GDM1 (cell line): ENCODE measurements at places on chromosomes 2 and 18.

DNA sequence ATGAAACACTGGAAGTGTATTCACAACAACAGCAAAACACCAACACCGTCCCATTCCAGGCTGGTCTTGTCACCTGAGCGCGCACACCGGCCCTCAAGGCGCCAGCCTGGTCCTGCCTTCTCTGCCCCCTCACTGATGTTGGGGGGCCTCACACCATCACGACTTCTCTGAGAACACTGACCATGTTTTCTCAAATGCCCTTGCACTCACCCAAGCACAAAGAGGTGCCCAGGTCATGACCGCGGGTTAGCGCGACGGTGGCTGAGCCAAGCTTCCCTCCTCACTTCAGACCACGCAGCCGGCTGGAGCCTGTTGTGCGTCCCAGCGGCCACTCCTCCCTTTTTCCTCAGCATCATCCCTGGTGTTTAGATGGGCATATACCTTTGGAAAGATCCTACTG, 101.3 kb upstream of the SALL3 start:
- no peak for DNase-seq

DNA sequence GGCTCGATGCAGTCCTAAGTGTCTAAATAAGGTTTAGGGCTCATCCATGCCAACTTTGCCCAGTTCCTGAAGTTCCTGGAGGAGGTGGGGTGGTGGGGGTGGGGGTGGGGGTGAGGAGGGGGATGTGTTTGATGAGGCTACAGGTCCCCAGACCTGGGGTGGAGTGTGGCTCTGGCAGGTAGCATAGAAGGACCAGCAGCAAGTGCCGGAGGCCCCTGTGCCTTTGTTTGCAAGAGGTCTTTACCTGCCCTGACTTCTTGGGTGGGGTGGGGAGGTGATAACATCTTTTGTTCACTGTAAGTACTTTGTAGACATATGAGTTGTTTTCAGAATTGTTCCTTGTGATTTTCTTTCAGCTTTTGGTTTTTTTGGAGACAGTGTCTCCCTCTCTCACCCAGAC, 10.0 kb downstream of the SH3BP4 start:
- no peak for DNase-seq

GRCh38 chr2:237161189-237161588, 75.5 kb downstream of the COPS8 start:
- DNase-seq: no peak

DNA sequence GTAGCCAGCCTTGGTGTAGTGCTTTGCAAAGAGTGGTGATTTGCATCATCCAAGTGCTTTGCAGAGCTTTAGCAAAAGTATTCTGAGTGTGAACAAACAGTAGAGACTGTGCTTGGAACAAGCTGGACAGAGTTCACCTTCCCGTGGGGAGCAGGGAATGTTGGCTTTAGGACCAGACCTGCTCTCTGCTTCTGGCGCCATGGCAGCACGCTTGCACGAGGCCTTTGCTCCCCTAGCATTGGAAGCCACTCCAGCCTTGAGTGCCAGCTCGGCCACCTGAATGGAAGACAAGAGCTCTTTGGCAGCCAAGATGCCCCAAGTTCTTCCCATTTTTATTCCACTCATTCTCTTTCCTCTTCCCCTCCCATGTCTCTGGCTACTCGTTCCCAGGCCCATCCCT, 250.8 kb upstream of the OSR1 start:
- DNase-seq: no peak

GRCh38 chr2:85888020-85888683, 638 bp downstream of the ST3GAL5 start:
- no peak for DNase-seq

DNA sequence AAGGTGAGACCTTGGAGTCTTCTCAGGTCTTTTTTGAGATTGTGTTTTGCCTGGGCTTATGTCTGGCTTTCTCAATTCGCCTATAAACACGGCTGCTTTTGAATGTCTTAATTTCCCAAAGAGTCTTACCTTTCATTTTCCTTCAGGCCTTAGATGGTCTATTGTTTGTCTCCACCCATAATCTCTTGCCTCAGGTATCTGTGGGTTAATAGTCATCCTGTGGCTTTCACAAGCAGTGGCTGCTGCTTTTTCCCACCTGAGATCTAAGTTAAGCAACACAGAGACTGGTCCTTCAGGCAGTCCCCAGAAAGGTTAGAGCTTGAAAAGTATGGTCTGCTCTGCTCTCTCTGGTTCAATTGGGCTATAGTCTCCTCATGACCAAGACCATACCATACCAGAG, 275.3 kb downstream of the INSIG2 start:
- no peak for DNase-seq

DNA sequence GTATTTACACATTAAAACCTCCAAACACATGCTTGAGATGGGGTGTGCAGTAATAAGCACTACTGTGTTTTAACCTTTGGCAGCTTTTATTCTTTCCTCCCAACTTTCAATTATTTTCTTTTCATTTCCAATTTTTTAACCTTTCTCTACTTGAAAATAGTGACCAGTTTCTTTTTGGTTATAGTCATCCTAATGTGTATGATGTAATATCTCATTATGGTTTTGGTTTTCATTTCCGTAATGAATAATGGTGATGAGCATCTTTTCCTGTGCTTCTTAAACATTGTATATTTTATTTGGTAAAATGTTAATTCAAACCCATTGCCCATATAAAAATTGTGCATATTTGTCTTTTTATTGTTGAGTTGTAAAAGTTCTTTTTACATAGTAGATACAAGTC, 103.5 kb downstream of the BMPR2 start:
- DNase-seq: no peak

DNA sequence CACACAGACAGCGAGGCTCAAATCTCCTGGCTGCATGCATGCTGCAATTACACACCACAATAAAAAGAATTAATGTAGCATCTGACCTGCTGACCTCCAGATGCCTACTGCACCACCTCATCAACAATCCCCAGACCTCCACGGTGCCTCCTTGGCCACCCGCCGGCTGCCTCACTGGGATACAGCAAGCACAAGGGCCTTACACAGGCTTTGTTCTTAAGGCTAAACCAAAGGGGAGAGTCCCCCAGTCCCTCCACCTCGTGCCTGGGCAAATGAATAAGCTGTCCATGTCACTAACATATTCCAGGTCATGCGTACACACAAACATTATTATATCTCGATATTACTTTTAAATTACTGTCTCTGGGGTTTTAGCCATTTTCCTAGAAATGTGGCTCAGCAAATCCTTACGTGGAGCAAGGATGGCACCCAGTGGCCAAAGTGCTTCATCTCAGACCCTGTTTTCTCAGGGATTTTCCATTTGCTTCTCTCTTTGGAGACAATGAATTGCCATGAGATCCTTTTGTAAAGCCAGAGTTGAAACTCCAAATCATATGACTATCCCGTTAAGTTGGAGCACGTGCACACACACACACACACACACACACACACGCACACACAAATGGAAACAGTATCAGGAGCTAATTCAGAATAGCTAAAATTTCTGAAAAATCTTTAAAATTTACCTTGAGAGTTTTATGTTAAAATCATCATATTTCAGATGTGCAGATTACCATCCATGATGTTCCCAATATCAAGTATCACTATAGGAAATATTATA, 313.8 kb downstream of the PDE11A start:
- DNase-seq: peak; percentile 13

GRCh38 chr2:46803911-46804670, 111.5 kb downstream of the MCFD2 start:
- DNase-seq: no peak

DNA sequence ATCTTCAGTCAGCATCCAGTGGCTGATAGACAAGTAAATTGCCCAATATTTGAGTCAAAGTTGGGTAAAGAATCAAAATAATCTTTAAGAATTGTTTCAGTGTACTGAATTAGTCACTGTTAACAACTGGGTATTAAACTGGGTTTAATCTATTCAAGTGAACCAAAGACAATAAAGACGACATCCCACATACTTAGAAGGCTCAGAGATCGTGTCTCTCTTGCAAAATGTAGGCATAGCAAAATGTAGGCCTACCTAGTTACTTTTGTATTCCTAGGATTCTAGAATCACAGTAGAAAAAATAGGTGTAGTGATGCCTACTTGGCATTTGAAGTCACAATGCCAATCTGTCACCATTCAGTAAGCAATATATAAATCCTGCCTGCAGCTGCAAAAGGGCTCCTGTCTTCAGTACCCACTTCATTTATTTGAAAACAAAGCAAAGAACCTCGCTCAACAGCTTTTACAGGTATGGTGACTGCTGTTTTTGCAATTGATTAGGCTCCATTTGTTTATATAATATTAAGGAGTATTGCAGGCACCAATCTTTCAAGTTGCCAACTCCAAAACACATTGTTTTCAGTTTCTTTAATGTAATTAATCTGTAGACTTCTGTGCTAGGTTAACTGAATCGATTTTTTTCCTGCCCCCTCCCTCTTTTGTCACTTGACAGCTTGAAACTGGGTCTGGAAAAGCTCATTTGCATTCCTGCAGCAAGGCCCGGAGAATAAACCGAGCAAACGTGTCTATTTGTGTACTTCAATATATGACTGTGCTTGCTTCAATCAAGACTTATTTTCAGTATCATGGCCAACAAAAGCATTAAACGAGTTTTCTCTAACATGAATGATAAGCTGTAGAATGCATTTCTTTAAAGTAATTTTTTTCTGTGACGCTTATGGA, 1074.9 kb downstream of the TDRD15 start:
- DNase-seq: no peak

DNA sequence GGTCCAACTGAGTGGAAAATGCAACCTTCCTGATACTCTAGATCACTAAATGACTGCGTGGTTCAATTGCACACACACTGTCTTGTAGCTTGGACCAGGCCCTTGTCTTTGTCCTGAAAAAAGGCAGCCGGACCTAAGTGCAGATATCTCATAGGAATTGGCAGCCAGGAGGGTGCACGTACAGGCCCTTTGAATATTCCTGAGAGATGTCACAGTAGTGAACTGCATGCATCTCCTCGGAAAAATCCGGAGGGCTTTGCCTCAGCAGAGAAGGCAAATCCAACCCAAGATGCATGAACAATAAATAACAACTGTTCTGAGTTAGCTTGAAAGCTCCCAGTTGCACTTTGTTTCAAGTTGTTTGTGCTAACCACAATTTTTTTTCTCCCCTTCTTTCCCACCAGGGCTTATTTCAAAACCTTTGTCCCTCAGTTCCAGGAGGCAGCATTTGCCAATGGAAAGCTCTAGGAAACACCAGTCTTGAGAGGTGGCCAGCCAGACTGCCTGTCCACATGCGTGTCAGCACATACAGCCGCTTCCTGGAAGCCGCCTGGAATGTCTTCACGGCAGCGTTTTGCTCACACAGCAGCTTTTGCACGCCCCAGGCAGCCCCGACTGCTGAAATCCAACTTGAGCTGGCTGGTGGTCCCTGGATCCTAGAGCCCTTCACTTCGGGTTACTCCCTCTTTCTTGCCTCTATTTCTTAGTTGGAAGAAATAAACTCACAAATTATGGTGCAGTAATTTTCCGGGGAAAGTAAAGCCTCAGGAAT, 54.4 kb upstream of the FOSL2 start:
- no peak for DNase-seq

GRCh38 chr2:215567504-215567903, 131.6 kb upstream of the FN1 start:
- DNase-seq: no peak

- no peak for DNase-seq
Observed at GRCh38 chr2:9205486-9205885, 1.1 kb upstream of the ASAP2 start.

DNA sequence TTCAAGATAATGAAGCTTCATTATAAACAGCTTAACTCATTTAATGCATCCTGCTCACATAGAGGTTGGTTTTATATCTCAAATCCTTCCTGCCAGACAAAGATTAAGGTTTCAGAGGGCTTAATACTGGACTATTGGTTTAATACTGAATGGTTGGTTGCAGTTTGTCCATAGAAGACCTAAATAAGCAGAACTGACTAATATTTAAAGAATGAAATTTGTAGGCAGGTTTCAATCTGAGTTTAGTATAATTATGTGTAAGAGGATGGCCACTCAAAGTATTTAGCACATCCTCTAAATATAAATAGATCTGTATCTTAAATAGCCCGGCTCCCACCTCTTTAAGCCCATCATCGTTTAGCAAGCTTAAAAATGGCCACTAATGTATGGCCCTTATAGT, 92.5 kb downstream of the EPB41L5 start:
- no peak for DNase-seq

GRCh38 chr2:197597166-197597565, 78.2 kb downstream of the RFTN2 start:
- DNase-seq: no peak

- DNase-seq: no peak
Observed at GRCh38 chr2:44920751-44921150, 20.8 kb upstream of the SIX3 start.

GRCh38 chr2:112880091-112880531, 30.9 kb upstream of the IL37 start:
- DNase-seq: no peak

GRCh38 chr2:57880967-57881366, 165.6 kb upstream of the VRK2 start:
- no peak for DNase-seq

GRCh38 chr2:234752966-234753365, 198.9 kb upstream of the SH3BP4 start:
- DNase-seq: no peak

GRCh38 chr2:166074430-166074829, 53.4 kb downstream of the SCN1A start:
- DNase-seq: no peak

GRCh38 chr2:151947813-151948165, 119.6 kb upstream of the ARL5A start:
- DNase-seq: no peak

GRCh38 chr18:64202863-64203262, 54.0 kb upstream of the LINC00305 start:
- DNase-seq: no peak

DNA sequence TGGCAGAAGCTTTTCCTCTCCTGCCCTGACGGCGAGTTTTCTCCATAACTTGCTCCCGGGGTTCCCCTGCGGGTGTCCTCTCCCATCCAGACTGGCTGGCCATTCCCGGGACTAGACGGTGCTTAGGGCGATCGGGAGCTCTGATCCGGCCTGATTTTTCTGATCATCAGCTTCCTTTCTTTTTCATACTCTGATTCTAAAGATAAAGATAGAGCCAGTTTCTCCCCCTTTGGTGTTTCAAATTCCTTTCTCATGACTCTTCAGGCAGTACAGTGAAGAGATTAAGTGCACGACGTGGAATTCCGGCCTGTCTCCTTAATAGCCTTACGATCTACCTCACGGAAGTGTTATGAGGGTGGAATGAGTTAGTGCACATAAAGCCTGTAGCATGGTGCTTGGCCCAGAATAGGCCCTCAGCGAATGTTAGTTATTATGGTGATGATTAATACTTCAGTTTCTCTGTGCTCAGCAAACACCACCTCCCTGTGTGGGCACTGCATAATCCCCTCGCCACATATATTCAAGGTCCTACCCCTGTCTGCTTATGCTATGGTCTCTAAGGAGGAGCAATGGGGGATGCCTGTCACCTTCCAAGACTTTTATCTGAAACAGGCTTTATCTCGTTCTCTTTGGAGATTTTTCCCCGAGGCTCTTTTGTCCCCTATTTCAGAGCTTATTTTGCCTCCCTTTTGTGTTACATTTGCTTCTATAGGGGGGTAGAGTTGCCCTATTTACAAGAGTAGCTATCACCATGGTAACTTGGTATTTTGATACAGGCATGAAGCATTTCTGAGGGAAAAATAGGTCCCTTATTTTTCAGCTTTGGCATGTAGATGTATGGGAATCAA, 254.8 kb downstream of the CDH2 start:
- DNase-seq: no peak
